Right renal cortex interstitium (tissue), 3 donors: ENCODE measurements at places on chromosomes 12 and 14.

DNA sequence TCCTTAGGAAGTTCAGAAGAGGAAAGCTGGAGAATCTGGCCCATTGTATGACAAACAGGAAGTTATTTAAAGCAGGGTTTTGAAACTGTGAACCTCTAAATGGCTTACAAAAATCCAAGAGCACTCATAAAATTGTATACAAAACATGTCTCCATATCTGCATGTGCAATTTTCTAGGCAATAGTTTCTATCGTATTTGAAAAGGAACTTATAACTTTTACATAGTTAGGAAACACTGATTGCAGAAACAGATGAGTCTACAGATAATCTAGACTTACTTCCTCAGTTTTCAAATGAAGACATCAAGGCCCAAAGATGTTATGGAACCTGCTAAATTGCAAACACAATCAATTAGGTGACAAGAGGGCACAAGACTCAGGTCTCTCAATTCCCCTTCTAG is 53.3 kb upstream of the ETV6 start:
- no peak for DNase-seq

DNA sequence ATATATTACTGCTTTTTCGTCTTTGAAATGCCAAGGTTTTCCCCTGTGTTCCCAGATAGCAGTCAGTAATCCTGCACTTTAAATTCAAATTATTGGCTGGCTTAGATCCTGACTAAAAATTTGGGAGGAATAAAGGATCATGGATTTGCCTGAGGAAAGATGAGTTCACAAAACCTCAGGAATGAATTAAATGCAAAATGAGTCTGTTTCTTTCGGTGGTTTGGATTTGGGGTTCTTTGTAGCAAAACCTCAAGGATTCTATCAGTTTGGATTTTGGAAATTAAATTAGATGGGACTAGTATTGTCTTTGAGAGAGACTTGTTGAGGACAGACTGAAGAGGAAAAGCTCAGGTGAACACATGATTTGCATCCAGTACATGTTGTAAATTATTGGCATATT is 36.1 kb downstream of the PPFIBP1 start:
- DNase-seq, result no peak

- DNase-seq, result peak; percentile 45
These were observed 57.9 kb downstream of the TRPV4 start for GRCh38 chr12:109775172-109775881.

GRCh38 chr12:57736741-57737466 is 1.6 kb downstream of the AGAP2 start:
- no peak for DNase-seq
